ENCODE measurements at places on chromosomes 4 and X.
A peak's percentile ranks its signal among the peaks of the same experiment; 100 is the strongest.

GRCh38 chr4:15971068-15971801 is 8.3 kb upstream of the FGFBP2 start:
- no peak for DNase-seq

GRCh38 chr4:151439320-151439719 is 30.3 kb downstream of the FHIP1A start:
- DNase-seq: no peak

DNA sequence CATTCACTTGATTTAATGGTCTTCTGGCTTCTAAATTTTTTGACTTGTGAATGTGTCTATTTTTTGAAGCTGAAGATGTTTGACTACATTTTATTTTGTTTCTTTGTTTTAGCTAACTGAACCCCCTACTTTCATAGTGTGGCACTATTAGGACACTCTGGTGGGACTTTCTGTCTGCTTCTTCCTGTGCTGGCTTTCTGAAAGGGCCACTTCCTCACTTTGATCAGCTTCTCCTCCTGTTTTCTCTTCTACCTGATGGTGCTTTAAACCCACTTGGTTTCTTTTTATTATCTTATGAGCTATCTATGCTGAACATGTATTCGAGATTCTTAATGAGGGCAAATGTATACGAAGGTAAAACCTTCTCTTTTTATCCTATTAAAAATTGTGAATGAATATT is 186.1 kb upstream of the CASK start:
- DNase-seq: no peak

- no peak for DNase-seq
These were observed 40.5 kb upstream of the BBS12 start for GRCh38 chr4:122691988-122692387.

DNA sequence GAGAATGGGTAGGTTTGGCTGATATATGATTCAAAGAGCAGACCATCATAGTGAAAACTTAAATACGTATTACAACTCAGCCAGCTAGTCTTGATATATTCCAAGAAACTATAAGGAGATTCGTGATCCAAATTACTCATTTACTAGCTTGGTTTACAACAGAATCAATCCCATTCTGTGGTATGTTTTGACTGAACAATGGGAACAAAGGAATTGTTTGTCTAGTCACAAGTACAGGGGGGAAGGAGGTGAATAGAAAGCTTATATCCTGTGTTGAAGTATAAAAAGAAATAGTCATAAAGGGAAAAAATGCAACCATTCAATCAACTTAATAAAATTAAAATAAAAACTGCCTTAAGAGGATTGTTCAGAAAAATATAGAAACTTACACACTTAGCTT is 17.0 kb downstream of the C4orf54 start:
- no peak for DNase-seq

DNA sequence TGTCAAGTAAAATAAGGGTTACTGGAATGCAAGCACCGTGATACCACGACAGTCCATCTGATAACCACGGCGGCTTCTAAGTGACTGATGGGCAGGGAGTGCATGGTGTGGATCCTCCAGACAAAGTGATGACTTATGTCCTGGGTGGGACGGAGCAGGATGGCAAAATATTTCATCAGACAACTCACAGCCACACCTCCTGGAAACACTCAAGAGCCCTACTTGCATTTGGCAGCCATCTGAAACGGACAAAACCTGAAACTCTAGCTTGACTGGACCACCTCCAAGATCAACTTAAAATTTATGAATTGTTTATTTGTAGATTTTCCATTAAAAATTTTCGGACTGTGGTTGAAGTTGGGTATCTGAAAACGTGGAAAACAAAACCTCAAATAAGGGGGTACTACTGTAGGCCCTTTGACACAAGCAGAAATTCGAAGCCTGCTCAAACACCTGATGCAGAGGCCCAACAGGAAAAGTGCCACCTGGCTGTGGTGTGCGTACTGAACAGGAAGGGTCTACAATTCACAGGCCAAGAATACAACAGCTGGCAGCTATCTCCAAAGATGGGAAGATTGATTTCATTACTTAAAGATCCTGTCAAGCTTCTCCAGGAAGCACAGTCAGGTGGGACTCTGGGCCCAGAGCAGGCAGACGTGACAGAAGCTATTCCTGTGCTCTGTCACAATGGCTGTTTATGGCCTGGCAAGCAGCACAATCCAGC is 26.0 kb downstream of the LRIT3 start:
- DNase-seq: no peak

DNA sequence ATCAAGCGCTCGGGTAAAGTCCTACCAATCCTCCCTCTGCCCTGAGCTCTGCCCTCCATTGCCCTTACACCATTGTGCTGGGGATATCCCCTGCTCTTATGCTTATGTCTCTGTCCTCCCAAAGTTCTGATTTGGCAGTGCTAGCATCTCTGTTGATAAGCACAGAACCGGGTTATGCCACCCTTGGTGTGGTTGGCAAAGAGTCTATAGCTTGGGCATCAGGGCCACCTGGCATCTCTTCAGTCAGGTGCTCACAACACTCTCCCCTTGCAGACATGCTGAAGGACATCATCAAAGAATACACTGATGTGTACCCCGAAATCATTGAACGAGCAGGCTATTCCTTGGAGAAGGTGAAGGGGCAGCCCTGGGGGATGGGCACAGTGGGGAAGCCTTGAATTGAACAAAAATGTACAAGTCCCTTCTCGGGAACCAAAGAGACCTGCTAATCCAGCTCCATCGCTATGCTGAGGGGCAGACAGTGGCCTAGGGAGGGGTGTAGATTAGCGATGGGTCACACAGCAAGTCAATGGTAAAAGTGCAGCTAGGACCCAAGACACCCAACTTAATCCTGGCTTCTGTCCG is 3.8 kb downstream of the MAGED2 start:
- DNase-seq: no peak

DNA sequence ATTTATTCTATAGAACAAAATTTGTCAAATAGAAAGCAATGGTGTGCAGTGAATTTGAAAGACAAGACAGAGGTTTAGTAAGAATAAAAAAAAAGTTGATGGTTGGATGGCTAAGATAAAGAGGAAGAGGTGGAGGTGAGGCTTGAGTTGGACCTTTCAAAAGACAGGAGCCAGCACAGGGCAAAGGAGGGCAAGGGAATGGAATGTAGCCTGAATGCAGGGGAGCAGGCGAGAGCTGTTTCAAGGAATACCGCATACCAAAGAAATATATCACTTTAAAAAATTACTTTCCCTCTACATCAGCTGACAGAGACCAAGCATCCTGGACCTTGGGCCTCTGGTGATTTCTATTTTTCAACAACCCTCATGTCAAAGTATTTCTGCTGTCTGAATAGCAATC is 38.0 kb upstream of the CXXC4 start:
- DNase-seq: no peak

GRCh38 chrX:2320580-2321327 is 180.0 kb downstream of the DHRSX start:
- no peak for DNase-seq

GRCh38 chr4:91233164-91233563 is 1070.6 kb upstream of the GRID2 start:
- no peak for DNase-seq

GRCh38 chr4:36665985-36666527 is 384.6 kb downstream of the DTHD1 start:
- no peak for DNase-seq

DNA sequence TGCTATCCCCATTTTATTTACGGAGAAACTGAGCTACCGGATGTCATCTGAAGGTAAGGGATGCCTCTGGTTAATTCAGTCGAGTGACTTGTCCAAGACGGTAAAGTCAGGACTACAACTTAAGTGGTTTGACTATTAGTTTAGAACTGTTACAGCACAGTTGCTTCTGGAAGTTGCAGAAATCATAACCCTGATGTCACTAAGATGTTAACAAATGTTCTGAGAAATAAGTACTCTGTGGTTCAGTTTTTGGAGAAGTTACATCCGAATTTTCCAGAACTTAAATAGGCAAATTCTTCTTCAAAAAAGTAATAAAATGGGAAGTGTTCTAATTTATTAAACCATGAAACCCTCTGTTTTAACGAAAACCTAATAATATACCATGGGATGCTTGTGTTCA is 3.1 kb downstream of the PPA2 start:
- DNase-seq: no peak

DNA sequence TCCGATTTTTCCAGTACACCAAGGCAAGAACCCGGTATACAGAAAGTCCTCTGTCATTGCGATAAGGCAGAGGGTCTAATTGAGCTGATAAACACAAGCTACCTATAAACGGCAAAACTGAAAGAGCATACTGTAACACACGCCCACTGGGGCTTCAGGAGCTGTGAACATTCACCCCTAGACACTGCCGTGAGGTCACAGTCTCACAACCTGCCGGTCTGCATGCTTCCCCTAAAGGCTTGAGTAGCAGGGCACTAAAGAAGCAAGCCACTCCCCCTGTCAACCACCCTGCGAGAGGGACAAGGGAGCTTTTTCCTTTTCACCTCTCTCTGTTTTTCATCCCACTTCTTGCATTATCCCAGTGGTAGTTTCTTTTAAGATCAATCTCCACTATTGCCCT is 22.4 kb upstream of the F9 start:
- DNase-seq: no peak

DNA sequence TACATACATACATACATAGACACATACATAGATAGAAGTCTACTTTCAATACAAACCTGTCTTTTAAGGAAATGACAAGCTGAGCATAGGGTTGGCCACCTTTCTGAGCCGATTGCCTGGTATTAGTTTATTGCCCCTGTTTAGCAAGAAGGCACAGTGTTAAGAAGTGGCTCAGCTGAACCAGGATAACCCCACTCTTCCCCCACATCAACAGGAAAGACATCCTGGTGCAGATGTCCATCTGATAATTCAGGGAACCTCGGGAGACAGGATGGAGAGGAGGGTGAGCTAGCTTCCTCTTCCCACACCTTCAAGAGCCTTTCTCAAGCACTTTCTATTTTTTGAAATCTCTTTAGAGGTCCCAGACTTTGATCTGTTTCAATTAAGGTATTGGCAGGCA is 52.3 kb downstream of the PKD2 start:
- DNase-seq: no peak

GRCh38 chr4:8199594-8200301 is 658 bp downstream of the SH3TC1 start:
- no peak for DNase-seq

- DNase-seq: no peak
These were observed 89.6 kb upstream of the MAD2L1 start for GRCh38 chr4:120156120-120156718.

DNA sequence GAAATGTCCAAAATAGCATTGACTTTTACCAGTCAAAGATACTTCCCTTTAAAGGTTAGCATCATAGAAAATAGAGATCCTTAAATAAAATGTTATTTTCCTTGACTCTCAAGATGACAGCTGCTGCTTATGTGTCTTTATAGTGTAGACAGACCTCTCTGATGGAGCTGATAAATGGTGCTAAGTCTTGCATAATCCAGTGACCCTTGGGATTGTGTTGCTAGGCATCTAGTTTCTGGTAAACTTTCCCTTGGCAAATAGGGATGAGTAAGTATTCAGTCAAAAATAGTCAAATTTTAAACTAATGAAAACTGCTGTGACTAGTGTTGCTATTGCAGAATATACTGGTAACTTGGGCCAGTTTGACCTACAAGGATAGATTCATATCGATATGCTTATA is 53.6 kb downstream of the MBNL3 start:
- no peak for DNase-seq

DNA sequence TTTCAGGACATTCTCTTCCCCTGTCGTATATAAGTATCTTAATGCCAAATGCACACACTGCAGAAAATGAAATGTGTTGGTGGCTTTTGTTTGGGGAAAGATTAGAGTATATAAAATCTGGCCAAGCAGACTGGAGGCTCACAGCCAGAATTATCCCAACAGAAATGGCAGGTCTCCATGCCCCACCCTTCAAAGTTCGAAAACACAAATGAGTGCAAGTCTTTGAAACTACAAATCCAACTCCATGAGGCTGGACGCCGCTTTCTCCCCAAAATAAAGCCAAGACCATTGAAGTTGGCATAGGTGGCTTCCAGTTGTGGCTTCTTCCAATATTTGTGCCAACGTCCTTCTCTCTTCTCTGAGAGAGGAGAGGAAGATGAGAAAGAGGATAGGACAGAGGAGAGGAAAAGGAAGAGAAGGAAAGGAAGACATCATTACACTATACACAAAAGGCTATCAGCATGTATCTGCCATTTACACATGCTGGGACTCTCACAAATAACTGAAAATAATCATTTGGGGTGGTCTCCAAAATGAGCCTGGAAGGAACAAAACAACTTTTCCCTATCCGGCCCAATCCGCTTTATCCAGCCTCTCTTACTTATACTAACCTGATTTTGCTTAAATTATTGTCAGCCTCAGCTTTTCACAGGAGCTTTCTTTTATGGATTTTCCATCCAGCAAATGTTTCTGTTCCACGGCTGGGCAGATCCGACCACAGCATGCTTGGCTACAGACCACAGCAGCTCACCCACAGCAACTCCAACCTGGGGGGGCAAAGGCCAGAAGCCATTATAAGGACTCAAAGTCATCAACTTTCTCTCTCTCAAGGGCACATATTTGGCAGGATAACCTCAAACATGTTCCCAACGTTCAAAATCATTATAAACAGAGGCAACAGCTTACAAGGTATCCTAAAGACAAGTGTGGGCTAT is 71.7 kb downstream of the APBB2 start:
- no peak for DNase-seq

DNA sequence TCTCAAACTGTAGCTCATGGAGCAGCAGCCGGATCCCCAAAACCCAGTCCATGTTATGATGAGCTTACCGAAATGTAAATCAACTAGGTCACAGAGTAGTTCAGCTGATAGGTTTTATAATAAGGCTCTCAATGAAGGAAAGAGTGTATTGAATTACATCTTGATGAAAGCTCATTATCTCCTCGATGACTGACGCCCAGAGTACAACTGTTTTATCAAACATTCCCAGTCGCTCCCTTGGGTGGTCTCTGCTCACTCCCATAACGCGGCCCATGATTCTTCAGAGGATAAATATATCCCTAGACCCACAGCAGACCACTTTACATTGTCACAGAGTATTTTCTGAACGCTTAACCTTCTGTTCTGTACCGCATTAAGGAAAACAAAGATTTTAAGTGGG is 452.3 kb upstream of the GALNT7 start:
- DNase-seq: no peak

GRCh38 chr4:4430492-4431195 is 43.7 kb downstream of the NSG1 start:
- peak; percentile 11 for DNase-seq

- DNase-seq: no peak
These were observed 1.6 kb upstream of the ARMCX6 start for GRCh38 chrX:101619364-101619763.

DNA sequence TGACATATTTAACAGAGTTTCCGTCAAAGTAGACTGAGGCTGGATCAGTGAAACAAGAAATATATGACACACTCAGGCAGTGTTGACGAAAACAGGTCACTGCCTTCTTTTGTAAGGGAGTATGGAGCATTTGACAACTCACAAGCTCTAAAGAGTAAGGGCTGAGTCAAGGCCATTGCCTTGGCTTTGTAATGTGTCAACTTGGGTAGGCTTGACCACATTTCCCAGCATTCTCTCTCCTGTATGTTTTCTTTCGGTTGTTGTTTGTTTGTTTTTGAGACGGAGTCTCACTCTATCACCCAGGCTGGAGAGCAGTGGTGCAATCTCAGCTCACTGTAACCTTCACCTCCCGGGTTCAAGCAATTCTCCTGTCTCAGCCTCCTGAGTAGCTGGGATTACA is 125.0 kb upstream of the MBNL3 start:
- DNase-seq: no peak

All from stimulated activated CD4-positive, alpha-beta T cell treated with anti-CD3 and anti-CD28 coated beads, TNF-alpha, amount 100 ng/mL, for 4 hours (primary cell).